B cell (primary cell): ENCODE measurements at places on chromosomes 11 and 22. TPM values are rescaled to one million over a fixed set of nuclear protein-coding genes. Genes with fewer than 3 reads are reported as not detected.

DNA sequence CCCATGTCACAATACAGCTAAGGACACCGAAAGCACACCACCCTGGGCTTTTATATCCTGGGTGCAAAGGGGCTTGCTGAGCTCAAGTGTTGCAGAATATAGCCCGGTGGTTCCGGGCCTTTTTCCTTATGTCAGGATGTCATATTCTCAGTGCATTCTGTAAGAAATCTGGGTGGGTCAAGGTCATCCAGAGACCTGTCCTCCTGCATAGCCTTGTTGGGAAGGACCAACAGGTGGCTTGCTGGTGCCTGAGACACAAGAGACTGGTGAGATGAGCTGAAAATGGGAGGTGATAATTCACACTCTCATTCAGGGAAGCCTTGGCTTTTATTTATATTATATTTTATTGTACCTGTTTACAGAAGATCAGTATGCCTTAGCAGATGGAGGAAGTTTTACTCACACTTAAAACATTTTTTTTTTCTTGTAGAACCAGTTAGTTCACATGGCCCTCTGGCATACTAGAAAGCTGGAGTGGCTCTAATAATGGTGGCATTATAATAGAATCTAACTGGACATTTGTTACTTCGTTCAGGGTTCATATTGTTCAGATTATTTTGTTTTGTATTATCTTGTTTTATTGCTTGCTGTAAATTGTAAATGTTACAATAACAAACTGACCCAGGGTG, 14.6 kb upstream of the TMEM123 start:
- DNase-seq: no peak

The TREH gene
- total RNA-seq: not detected in 2 replicates

DNA sequence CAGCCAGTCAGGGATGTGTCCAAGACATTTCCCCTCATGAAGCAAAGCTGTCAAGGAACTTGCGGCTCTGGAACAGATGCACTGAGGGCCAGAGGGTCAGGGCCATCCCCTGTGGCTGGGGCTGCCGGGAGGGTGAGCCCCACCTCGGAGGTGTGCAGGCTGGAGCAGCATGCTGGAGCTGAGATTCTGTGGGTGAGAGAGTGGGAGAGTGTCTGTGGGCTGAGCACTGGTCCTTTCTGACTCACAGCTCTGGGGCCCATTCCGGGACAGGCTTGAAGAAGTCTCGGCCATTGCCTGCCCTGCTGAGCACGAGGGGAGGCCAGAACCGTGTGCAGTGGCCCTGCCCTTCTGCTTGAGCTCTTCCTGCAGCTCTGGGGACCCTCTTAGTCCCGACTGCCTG, 2.1 kb downstream of the OMP start:
- DNase-seq: no peak

DNA sequence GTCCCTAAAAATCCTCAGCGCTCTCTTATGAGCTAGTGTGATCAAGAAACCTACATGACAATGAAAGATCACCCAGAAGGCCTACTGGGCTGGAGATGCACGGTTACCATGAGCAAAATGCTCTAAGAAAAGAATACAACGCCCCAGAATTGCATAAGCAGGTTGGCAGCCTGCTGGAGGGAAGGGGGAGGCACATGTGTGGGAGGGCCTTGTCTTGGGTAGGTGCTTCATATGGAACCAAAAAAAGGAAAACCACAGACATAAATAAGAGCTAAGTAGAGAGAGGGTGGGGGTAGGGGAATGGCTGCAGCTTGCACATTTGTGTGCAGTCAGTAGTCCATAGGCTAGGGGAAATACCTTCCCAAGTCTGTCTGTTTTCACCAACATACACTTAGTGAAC, 2.8 kb downstream of the SIAE start:
- peak; percentile 60 for DNase-seq

- DNase-seq: no peak
Observed at GRCh38 chr11:82858556-82859091, 41.6 kb downstream of the PRCP start.

The HMOX1 gene
- total RNA-seq: 21.9 TPM in 2 replicates

DNA sequence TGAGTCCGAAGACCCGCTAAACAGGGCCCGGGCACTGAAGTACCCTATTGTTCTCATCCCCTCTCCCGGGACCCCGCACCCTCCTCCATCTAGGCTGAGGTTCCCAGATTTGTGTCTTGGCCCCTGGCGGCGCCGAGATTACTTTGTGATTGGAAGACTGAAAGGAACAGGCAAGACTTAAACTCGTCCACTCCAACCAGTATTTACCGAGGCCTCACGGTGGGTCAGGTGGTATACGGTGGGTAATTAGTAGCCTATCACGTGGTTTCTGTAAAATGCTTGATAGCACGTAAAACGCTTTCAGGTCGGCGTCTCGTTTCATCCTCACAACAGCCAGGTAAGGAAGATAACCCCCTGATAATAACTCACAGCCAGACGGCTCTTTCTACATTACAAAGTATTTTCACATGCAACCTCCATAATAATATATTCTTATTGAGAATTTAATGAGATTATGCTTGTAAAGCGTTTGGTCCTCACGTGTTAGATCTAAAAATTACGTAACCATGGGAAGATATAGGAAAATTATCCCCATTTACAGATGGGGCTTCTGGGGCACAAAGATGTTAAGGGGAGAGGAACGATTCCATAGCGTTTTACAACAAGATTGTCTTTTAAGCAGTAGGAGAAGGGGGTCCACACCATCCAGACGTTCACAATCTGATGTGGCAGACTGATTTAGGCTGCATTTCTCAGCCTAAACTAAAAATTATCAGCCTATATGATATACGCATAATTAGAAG, 642 bp upstream of the PIK3C2A start:
- DNase-seq: peak; percentile 82

The KCNA4 gene
- total RNA-seq: not detected in 2 replicates

DNA sequence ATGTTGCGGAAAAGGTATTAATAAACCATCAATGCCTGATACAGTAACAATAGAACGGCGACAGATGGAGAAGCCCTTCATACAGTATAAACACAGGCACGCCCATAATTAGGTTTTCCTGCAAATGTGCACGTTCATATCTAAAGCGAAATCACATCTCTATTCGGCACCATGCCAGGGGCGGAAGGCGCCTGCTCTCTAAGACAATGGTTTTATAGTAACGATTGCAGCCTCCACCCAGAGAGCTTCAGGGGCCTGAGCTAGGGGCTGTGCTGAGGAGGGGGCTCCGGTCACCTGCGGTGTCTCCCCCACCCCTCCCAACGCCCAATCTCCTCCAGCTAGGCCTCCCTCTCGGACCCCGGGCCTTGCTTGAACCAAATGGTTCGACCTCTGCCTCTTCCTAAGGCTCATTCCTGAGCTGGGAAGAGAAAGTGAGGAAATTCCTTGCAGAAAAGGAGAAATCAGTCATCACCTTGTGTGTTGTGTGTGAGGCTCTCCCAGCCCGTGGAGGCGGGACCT, 9.6 kb downstream of the KRTAP5-5 start:
- no peak for DNase-seq

The LDHAL6A gene
- 0.27 TPM in 1 of 2 replicates, not detected in the other for total RNA-seq

DNA sequence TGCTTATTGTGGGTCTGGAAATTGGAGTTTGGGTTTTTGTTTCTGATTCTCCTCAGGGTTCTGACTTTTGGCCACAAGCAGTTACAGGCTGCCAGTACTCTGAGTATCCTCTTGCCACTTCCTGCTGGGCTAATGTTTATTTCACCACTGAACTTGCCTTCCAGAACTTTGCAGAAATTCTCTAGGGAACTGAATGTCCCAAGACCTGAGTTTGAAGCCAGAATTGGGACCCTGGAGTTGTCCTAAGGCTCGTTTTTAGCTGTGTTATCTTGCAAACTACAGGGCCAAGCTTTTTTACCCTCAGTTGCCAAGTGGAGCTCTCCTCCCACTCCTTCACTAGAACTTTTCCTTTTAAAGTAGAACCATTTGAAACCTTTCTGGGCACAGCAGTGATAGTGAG, 89.9 kb downstream of the FAT3 start:
- no peak for DNase-seq

DNA sequence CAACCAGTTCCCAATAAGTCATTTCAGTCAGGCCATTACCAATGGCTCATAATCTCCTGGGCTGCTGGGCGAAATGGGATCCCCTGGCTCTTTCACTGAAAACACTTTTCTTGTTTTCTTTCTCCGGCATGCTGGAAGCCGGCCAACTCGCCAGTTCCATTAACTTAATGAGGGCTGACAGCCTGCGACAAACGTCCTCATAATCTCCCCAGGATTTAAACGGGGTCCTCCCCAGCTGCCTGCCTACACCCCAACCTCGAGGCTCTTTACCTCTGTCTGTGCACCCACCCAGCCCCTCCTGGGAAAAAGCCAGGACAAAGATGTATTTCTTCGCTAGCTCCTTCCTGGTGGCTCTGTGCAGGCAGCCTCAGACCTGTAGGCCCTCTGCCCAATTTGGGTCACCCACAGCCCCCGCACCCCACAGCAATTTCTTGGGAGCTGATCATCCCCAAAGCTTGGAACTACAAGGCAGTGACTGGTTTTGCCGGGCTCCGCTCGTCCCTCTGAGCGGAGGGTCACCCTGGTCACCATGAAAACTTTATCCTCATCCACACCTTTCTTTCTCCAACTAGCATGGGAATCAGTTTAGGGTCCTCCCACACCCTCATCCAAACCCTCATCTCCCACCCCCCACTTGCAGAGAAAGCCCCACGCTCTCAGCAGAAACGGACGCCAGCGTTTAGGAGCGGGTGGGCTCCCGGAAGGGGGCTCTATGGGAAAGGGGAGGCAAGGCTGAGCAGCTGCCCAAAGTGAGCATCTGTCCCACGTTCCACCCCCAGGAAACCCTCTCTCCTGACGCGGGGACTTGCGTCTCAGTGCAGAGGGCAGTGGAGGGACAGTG, 51.1 kb upstream of the KCNQ1OT1 start:
- DNase-seq: no peak

- DNase-seq: no peak
Observed at GRCh38 chr11:46363455-46364005, 16.3 kb downstream of the DGKZ start.

- DNase-seq: peak; percentile 68
Observed at GRCh38 chr11:78533399-78533798, 41.3 kb downstream of the NARS2 start.

DNA sequence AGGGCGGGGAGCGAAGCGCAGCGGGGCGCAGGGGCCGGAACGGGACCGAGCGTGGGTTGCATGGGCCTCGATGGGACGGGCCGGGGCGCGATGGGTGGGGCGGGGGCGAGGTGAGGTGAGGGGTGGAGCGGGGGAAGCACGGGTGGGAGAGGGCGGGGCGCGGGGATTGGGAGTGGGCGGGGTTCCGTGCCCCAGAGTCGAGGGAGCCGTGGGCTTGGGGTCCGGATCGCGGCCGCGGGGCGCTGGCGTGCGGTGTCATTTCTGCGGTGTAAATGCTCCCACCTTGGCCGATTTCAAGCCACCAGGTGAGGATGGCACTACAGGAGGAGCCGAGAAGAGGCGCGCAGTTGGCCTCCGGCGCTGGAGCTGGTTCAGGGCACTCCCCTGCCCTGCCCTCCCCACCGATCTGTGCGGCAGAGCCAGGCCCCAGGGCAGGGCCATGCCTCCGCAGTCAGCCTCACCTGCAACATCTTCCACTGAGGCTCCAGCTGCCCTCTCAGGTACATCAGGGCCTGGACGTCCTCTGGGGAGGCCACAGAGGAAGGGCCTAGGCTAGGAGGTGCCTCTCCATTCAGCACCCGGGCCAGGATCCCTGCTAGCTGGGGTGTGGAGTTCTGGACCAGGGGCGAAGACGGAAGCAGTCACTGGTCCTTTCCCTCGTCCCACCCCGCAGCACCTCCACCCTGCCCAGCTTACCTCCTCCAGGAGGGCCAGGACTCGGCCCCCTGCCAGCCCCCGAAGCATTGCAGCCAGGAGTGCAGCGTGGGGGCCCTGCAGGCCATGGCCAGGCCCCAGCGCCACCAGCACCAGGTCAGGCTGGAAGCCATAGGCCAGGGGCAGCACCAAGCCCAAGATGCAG, 620 bp upstream of the TUBGCP6 start:
- DNase-seq: no peak

The OR6T1 gene
- not detected in 2 replicates for total RNA-seq

DNA sequence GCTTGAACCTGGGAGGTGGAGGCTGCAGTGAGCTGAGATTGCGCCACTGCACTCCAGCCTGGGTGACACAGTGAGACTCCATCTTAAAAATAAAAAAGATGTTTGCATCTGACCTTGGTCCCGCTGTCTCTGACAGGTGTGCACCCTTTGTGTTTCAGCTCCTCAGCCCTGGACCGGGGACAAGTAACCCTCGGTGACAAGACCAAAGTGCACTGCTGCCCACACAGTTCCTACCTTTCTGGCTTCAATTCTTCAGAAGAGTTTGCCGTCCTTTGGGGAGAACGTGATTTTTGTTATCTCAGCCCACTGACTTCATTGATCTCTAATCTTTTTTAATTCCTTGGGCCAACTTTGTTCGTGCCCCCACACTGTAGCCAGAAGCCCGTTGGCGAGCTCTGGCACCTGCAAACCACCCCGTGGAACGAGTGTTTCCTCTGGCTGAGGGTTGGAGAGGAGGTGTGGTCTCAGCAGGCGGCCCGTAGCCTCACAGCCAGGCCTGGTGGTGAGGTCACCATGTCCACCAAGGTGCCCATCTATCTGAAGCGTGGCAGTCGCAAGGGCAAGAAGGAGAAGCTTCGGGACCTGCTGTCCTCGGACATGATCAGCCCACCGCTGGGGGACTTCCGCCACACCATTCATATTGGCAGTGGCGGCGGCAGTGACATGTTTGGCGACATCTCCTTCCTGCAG, 5.9 kb downstream of the CDC42EP2 start:
- DNase-seq: no peak

The NXPE1 gene
- not detected in 2 replicates for total RNA-seq

DNA sequence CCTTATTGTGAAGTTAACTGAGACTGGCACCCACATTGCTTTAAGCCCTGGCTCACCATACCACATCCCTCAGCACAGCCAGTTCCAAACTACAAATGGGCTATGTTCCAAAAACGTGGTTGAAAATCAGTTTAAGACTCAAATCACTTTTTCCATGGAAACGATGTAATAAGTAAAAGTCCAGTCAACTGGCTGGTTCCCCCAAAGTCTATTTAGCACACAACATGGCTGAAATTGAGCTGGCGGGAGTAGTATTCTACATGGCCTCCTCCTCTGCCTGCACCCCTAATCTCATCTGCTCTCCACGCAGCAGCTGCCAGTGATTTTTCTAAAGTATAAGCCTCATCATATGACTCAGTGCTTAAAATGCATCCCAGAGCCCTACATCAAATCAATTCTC, 40.9 kb upstream of the BIRC3 start:
- DNase-seq: no peak

The KIRREL3 gene
- total RNA-seq: not detected in 2 replicates

GRCh38 chr11:128299132-128299726, 288.1 kb downstream of the ETS1 start:
- DNase-seq: no peak

- DNase-seq: no peak
Observed at GRCh38 chr11:61411589-61411988, 18.2 kb downstream of the CPSF7 start.
